Smooth muscle cell of bladder (primary cell): ENCODE measurements at places on chromosomes 6 and 20. TPM values are rescaled to one million over a fixed set of nuclear protein-coding genes. Genes with fewer than 3 reads are reported as not detected.

BEND3 gene
- total RNA-seq: 0.71 and 1.7 TPM in 2 replicates

ABCC10 gene
- 16.5 and 17.3 TPM in 2 replicates for total RNA-seq

SGK2 gene
- total RNA-seq: 0.14 and 0.28 TPM in 2 replicates

MCHR2 gene
- total RNA-seq: not detected in 2 replicates

TMEM151B gene
- total RNA-seq: not detected in 2 replicates

DACT2 gene
- 0.85 and 1.0 TPM in 2 replicates for total RNA-seq

IFNGR1 gene
- total RNA-seq: 67.1 and 79.0 TPM in 2 replicates

SPATS1 gene
- not detected in 2 replicates for total RNA-seq

ARMH2 gene
- total RNA-seq: not detected in 2 replicates

MEI4 gene
- total RNA-seq: not detected in 2 replicates

MAP3K5 gene
- 20.1 and 20.2 TPM in 2 replicates for total RNA-seq

LY6G6F gene
- total RNA-seq: not detected in 2 replicates

HUS1B gene
- 0.71 and 0.83 TPM in 2 replicates for total RNA-seq

CAGE1 gene
- 0.09 and 0.14 TPM in 2 replicates for total RNA-seq

DDAH2 gene
- 74.1 and 102 TPM in 2 replicates for total RNA-seq

DDX39B gene
- 317 and 461 TPM in 2 replicates for total RNA-seq
